ENCODE measurements at places on chromosomes 2 and 18.

- no peak for DNase-seq
Observed at GRCh38 chr2:119575439-119575838, 31.2 kb downstream of the CFAP221 start.

GRCh38 chr2:233044974-233045605, 12.6 kb downstream of the NEU2 start:
- DNase-seq, result no peak

DNA sequence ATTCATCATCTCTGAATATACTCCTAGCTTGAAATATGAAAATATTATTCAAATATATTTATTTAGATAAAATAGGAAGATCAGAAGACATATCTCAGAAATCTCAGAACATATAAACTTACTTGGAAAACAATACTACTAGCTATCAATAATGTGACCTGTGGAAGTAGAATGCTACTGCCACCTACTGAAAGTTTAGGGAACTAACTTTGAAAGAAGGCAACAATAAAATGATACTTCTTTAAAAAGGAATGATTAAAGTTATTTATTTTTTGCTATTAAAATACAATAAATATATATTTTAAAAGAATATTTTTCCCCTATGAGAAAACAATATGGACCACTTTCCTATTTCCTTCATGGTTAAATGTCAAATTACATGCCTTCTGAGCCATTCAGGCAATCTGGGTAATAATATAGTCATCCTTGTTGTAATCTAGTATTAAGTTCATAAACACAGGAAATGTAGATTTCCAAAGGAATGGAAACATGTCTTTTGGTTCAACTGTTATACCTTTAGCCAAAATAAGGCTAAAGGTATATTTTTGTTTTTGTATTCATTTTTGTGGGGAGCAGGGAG, 26.0 kb downstream of the ACADL start:
- peak; percentile 39 for DNase-seq

- DNase-seq, result no peak
Observed at GRCh38 chr2:170512266-170512665, 202.9 kb upstream of the SP5 start.

GRCh38 chr2:222646008-222646407, 9.9 kb downstream of the FARSB start:
- DNase-seq, result no peak

Data from KBM-7 (cell line).